ENCODE measurements at places on chromosomes 16 and 17. TPM values are rescaled to one million over a fixed set of nuclear protein-coding genes. Genes with fewer than 3 reads are reported as not detected.

CFAP119 gene
- polyA plus RNA-seq = 7.8 TPM

WSCD1 gene
- 12.4 TPM for polyA plus RNA-seq

KCNJ12 gene
- 5.3 TPM for polyA plus RNA-seq

GJD3 gene
- polyA plus RNA-seq = not detected

KRTAP1-5 gene
- not detected for polyA plus RNA-seq

SOX9 gene
- polyA plus RNA-seq = 19.1 TPM

CDRT15 gene
- 1.3 TPM for polyA plus RNA-seq

HSD17B1 gene
- polyA plus RNA-seq = 5.7 TPM

PRAC1 gene
- not detected for polyA plus RNA-seq

MEOX1 gene
- 16.8 TPM for polyA plus RNA-seq

Measured in left renal cortex interstitium (tissue), 4 donors.